BJ (cell line): ENCODE measurements at places on chromosomes 3 and 15.

DNA sequence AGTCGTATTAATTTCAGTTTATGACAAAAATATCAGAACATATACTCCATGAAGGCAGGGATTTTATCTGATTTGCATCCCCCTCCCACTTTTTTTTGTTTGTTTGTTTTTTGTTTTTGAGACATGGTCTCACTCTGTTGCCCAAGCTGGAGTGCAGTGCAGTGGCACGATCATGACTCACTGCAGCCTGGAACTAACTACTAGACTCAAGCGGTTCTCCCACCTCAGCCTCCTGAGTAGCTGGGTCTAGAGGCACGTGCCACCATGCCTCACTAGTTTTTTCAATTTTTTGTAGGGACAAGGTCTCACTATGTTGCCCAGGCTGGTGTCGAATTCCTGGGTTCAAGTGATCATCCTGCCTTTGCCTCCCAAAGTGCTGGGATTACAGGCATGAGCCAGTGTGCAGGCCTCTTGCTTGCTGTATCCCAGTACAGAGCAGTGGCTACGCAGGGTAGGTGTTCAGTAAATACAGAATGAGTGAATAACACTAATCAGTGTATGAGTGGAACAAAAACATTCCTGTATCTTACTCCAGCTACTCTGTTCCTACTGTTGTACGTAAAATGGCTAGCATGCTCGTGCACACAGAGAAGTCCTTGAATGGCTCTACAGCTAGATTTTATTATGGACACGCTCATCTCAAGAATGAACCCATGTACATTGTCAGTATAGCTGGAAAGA, 272.4 kb downstream of the FOXP1 start:
- no peak for DNase-seq

DNA sequence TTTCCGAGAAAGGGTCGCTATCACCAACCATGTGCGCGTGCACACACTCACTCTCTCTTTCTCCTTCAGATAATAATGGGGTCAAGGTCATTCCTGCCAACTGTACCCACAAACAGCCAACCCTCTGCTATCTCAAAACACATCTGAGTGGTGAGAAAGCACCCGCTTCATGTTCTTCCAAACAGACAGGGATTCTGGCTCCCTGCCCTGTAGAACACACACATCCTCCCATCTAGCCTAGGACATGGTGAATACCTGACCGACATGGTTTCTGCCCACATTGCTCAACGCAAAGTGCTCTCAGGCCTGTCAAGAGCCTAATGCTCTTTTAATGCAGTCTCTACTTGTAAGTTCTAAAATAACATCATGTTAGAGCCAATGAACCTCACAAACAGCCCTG, 302.2 kb downstream of the FOXP1 start:
- DNase-seq, result no peak

DNA sequence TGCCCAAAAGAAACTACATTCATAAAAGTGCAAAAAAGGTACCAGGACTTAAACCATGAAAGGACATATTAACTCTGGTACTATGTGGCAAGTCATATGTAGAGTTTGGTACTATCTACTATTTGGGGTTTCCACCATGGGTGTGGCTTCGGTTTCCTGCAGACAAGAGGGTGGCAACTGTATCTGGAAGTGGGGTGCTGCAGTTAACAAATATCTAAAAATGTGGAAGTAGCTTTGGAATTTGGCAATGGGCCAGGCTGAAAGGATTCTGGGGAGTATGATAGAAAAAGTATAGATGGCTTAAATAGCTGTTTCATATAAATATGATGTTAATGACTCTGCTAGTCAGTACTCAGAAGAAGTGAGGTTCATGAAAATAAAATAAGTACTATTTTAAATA, 44.0 kb downstream of the PLSCR2 start:
- DNase-seq, result no peak

DNA sequence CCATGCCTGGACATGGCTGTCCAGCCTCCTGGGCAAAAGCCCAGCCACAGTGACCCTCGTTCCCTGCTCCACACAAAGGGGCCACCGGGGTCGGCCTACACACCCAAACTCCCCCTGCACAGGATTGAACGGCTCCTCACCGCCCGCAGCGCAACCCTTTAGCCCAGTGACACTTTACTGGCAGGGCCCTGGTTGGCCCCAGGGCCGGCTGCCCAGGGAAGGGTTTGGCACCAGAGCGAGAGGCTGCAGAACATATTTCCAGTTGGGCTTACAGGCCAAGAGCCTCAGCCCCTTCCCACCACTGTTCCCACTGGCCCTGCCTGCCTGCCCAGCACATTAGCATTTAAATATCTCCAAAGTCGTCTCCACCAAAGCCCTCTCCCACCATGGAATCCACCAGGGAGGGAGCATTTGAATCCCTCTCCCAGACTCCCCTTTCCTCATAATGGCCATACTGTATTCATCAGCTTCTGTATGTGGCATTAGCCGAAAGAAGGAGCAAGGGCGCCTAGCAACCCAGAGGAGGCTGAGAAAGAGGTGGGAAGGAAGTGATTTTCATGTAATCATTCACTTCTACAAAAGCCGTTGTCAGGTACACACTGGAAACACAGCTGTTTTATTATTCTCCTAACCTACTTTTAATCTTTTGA, 85.4 kb downstream of the SLC6A11 start:
- no peak for DNase-seq

- no peak for DNase-seq
These were observed 12.7 kb downstream of the TMPRSS7 start for GRCh38 chr3:112047264-112047663.

- no peak for DNase-seq
These were observed 66.3 kb upstream of the HES1 start for GRCh38 chr3:194069421-194070219.

- no peak for DNase-seq
These were observed 343.3 kb downstream of the GRM7 start for GRCh38 chr3:7203969-7204847.

GRCh38 chr15:63896336-63897115, 62.8 kb upstream of the HERC1 start:
- peak; percentile 47 for DNase-seq

DNA sequence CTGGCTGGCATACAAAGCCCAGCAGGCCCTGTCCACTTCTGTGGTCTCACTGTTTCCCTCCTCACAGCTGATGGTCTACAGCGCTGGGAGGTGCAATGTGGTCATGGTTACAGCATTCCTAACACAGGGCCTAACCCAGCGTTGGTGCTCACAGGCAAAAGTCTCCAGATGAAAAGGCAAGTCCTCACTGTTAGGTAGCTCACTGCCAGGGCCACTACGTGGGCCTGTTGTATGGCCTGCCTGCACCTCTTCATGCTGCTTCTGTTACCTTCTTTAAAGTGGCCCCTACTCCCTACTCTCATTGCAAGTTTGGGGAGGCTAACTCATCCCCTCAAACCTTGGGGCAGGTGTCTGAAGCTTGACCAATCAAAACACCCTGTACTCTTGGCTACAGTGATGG, 31.3 kb downstream of the CCDC13 start:
- no peak for DNase-seq

GRCh38 chr3:192915722-192916121, 1.9 kb downstream of the MB21D2 start:
- DNase-seq, result no peak

GRCh38 chr3:140933109-140933508, 8.5 kb upstream of the SLC25A36 start:
- no peak for DNase-seq

GRCh38 chr3:84504761-84505160, 454.0 kb upstream of the CADM2 start:
- no peak for DNase-seq

DNA sequence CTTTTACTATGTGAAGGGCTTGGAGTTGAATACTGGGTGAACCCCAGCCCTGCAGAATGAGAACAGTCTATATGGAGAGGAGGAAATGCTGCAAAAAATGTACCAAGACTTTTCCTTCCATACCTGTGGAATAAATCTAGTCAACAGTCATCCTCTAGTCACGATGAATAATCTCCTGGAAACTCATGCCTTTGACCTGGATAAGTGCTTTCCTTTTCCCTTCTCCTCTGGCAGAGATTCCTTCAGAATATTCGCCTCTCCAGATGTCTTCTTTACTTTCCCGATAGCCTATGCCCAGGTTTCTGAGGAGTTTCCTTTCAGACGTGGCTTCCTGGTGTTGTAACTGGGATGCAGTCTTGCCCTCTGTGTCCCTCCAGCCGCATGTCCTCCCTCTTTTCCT, 28.1 kb downstream of the CCNL1 start:
- DNase-seq, result no peak

DNA sequence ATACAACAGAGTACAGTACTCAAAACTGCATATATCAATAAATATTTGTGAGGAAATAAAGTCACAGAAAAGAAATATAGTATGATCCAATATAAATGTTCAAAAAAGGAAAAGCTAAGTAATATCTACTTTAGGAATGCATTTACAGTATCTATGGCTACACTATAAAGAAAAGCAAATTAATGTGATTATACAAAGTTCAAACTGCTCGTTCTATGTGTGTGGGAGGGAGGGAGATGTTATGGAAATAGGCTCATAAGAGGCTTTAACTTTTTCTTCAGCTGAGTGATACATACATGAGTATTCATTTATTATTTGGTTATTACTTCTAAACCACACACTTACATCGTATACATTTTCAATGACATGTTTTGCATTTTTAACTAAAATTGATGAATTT, 377.7 kb upstream of the AGTR1 start:
- DNase-seq, result no peak

DNA sequence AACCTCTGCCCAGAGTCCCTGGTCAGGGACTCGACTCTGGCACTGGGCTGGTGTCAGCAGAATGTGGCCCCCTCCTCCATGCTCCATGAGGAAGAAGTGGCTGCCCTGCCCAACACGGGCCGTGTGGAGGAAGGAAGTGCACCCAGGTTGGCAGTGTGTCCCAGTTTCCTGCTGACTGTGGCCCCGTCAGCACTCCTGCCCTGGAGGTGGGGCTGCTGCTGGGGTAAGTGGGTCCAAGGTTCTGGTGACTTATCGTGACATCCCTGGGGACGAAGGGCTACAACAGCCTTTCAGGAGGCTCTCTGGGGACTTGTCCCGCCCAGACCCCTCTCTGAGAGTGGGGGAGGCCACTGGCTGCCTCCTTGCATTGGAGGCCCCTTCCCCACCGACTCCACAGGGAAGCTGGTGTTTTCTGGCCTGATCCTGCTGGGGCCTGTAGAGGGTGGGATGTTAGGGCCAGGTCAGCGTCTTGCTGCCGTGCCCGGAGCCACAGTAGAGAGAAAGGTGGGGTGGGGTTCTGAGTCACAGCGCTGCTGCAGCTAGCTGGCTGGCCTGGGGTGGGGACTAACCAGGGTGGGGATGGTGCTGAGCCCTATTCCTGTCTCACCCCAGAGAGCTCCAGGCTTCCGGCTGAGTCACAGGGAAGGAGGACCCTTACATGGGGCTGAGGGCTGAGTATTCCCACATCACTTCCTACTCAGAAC, 10.5 kb downstream of the SEMA4B start:
- no peak for DNase-seq

GRCh38 chr3:115937054-115937453, 313.7 kb downstream of the GAP43 start:
- no peak for DNase-seq

DNA sequence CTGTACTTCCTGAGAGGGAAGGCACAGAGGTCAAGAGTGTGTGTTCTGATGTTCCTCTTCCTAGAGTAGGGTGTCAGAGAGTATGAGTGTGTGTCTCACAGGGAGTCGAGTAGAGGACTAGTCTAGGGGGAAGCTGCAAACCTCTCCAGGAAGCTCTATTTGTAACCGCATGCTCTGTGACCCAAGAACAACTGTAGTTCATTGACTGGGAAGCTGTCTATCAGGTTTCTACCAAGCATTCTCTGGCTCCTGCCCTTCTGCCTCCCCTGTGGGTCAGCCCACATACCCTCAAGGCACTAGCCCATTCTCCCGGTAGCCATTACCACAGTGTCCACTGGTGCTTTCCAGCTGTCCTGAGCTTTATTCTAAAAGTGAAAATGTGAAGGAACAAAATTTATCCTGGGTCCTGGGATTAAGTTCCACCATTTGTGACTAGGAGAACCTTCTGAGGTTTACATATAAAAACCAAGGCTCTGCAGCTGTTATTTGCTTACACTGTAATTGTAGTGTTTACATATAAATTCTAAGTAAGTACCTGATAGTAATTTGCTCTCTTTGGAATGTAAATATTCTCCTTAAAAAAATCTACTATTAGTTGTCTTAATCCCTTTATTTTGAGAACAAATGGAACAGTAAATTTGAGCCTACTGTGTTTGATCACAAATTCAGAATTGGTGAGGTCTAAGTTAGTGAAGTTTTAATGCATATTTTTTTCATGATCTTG, 40.7 kb downstream of the MYRIP start:
- DNase-seq, result no peak

- no peak for DNase-seq
These were observed 174.4 kb upstream of the THBS1 start for GRCh38 chr15:39406485-39406884.

DNA sequence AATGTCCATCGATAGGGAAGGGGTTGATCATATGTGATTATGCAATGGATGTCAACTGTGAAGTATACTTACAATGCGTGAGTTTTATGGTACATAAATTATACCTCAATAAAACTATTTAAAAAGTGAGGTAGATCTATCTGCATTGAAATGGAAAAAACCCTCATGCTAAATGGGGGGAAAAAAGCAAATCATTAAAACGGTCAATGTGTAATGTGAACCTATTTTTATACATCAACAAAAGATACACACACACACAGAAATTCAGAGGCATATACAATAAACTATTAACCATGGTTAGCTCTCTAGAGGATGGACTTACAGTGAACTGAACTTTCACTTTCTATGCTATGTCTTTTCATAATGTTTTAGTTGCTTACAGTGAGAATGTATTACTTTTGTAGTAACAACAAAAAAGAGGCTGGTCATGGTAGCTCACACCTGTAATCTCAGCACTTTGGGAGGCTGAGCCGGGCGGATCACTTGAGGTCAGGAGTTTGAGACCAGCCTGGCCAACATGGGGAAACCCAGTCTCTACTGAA, 23.1 kb downstream of the STIMATE start:
- DNase-seq, result no peak

DNA sequence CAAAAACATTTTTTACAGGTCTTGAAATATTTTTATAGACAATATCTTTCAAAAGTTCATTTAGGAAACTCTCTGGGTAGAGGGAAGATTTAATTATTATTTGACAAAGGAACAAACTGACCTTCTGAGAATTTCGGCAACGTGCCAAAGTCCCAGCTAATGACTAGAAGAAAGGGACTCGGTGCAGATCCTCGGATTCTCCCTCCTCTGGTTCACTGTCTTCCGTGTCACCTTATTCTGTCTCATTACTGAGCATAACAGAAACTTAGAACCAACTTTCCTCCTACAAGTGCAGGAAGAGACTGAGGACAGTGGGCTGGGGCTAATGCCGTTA, 339.1 kb downstream of the MECOM start:
- no peak for DNase-seq

DNA sequence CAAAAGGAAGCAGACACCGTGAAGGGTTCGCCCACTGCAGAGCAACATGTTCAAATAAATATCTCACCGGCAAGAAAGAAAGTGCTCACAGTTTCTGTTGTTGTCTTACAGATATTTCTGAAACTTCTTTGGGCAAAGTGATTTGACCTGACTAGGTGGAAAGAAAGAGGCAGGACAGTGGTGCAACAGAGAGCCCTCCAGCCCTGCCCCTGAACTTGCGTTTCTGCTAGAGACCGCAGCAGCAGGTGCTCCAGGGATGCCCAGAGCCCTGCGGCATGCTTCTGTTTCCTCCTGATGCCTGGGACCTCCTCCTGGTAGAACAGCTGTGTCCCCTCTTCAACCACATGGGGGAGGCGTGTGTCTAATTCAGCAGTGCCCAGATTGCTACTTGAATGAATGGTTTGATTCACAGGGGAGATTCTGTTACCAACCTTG, 123.4 kb downstream of the ATP10A start:
- no peak for DNase-seq
